ENCODE measurements at places on chromosomes 2 and 18. TPM values are rescaled to one million over a fixed set of nuclear protein-coding genes. Genes with fewer than 3 reads are reported as not detected.

GRCh38 chr2:72949642-72950041, 32.3 kb downstream of the EMX1 start:
- DNase-seq: no peak

Gene MERTK
- not detected for total RNA-seq

DNA sequence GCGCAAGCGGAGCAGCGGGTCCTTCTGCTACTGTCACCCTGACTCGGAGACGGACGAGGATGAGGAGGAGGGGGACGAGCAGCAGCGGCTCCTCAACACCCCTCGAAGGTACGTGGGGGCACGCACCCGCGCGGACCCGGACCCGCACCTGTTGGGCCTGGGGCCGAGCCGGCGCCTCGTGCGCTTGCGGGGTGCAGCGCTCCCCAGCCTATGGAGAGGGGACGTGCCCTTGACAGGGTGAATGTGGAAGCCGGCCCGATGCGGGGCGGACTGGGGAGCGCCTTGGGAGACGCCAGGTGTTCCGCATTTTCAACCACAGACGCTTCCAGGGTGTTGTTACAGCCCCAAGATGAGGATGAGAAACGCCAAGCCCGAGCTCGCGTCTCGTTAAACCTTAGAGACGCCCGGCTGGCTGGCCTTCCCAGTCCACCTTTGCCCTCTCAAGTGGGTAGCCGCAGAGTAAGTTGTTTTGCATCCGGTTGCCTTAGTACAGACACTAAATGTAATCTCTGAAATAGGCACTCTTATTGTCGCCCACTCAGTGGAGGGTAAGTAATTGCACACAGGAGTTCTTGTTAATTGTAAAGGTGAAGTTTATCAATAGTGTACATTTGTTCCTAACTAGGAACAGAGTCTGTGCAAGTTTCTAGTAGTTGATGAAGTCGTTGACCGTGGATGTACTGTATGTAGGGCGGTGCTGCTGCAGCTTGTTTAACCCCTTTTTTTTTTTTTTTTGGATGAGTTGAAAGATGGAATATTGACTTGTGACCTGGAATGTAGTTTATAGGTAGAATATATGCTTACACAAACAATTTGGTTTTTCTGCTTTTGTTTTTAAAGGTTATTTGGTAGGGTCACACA, 815 bp downstream of the GMCL1 start:
- peak; percentile 67 for DNase-seq

Gene SH2D6
- not detected for total RNA-seq

DNA sequence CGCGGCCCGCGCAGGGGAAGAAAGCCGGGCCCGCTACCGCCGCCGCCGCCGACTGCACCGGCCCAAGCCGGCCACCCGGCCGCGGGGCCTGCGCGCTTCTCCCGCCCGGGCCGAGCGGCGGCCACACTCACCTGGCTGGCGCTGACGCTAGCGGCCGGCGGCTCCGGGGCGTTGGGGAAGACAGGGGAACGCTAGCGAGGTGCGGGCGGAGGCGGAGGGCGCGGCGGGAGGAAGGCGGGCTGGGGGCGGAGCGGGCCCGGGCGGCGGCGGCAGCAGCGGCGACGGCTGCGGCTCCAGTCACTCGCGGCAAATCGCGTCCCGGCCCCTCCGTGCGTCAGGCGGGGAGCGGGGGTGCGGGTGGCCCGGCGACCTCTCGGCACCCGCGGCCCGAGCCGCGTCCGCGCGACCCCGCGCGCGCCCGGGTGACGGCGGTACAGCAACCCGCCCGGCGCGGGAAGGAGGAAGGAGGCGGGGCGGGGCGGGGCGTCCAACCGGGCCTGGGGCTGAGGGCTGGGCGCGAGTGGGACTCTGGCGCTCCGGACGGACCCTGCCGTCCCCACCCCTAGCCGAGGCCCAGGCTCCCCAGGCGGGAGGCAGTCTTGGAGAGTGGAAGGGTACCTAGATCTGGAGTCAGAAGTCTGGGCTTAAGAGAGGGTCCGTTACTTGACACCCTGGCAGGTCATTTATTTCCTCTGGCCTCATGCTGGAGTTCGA, at the start of gene SESTD1:
Gene SESTD1 (minus strand): TSS at position 465 of the 714 bp plus-strand sequence. CDS start 72,991 bp downstream, outside the sequence.
- peak; percentile 41 for DNase-seq

Gene MEP1B
- not detected for total RNA-seq

- DNase-seq: no peak
Observed at GRCh38 chr2:165872101-165872791, 78.2 kb upstream of the GALNT3 start.

Gene SIX3
- total RNA-seq: not detected

Gene MSH6
- 123 TPM for total RNA-seq

DNA sequence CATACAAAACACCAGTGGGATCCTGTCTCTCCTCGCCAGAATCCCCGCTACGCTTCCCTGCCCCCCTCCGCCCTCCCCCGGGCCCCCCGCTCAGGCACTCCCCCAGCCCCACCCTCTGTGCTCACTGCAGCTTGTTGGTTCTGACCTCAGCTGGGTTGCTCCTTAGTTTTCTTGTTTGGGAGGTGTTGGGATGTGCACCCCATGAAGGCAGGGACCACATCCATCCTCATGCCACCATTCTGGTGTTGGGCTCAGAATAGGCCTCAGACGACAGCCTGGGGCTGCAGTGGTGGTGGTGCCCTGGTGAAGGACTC, 4.6 kb downstream of the SNED1 start:
- no peak for DNase-seq

DNA sequence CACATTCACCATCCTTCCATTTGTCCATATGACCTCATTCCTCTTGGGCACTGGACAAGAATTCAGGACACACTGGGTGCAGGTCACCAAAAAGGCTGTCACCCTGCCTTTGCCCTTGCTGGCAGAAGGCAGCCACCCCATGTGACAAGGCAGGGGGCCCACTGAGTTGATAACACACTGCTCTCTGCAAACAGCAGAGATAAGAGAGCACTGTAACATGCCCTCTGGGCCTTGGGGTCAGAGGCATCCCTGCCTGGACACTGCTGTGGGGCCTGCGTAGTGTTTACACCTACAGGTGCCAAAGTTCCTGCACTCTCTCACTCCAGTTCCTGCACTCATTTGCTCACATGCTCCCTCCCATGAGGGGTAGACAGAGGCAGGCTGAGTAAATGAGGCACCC, 344.7 kb upstream of the TCF4 start:
- no peak for DNase-seq

Gene NFATC1
- 0.59 TPM for total RNA-seq

GRCh38 chr18:42458226-42458625, 503.2 kb downstream of the PIK3C3 start:
- no peak for DNase-seq

Gene TEKT4
- not detected for total RNA-seq

Gene CREG2
- total RNA-seq: 0.15 TPM

DNA sequence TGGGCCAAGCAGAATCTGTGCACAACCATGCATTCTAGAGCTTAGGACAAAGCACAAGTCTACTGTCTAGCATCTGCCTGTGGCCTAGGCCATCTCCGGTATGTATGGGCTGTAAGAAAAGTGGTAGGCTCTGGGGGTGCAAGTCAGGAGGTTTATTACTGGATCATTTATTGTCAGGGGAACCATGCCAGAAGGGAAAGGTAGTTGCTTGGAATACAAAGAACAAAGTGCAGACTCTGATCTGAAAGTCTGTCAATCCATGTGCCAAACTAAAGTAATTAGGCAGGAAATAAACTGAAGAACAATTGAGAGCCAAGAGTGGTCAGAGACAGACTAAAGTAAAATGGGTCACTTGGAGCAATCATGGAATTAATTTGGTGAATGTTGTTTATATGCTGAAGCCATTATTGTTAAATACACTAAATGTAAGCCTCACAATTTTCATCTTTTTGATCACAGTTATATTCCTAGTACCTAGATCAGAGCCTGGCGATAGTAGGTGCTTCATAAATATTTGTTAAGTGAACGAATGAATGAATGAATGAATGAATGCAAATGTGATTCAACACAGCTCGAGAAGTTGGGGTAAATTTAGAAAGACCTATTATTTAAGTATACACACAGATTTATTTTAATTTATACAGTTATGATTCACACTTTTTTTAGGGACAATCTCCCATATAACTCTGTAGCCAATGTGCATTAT, 260.7 kb upstream of the STON1 start:
- DNase-seq: no peak

GRCh38 chr18:23798249-23798648, 109.0 kb downstream of the LAMA3 start:
- peak; percentile 31 for DNase-seq

Gene PSMA8
- 0.15 TPM for total RNA-seq

Gene UGT1A9
- total RNA-seq: 0.07 TPM

DNA sequence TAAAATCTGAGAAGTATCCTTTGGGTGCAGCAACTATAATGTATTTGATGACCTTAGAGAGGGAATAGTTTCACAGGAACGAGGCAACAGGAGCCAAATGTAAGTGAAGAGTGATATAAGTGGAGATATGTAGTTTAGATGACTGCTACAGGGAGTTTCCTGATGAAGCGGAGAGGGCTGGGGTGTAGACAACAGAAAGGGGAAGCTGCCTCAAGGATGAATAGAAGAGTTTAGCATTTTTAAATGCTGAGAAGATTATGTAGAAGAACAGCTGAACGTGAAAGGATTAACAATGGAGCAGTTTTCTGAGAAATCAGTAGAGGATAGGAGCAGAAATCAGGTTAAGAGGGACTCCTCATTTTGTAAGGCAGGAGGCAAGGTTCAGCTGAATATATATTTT, 133.3 kb downstream of the LCLAT1 start:
- no peak for DNase-seq

GRCh38 chr2:71897836-71898235, 249.8 kb downstream of the CYP26B1 start:
- no peak for DNase-seq

Gene LRRC30
- total RNA-seq: not detected

Gene POTEC
- total RNA-seq: not detected

DNA sequence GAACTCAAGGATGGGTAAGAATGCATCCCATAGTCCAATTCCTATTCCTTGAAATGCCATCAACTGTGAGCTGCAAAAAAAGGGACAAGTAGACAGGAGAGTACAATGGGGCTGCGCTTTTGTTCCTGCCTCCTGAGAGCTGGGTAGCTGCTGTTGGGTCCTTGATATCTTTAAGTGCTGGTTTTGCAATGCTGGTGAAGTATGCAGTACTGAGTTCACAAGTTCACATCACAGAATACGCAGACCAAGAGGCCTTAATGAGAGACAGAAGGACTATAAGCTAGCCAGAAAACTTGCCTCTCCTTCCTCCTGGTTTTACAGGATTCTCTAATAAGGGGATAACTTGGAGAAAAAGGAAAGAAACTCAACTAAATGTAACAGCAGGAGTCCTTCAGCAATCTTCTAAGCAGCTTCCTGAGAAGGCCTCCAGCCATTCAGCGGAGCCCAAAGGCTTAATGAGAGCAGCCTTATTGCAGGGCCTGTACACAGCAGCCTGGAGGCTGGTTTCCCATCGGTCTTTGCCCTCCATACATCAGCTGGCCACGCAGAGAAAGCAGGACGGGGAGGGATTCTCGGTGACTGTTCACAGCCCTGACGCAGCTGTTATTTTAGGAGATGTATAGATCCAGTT, 293.1 kb downstream of the CDCA7 start:
- no peak for DNase-seq

DNA sequence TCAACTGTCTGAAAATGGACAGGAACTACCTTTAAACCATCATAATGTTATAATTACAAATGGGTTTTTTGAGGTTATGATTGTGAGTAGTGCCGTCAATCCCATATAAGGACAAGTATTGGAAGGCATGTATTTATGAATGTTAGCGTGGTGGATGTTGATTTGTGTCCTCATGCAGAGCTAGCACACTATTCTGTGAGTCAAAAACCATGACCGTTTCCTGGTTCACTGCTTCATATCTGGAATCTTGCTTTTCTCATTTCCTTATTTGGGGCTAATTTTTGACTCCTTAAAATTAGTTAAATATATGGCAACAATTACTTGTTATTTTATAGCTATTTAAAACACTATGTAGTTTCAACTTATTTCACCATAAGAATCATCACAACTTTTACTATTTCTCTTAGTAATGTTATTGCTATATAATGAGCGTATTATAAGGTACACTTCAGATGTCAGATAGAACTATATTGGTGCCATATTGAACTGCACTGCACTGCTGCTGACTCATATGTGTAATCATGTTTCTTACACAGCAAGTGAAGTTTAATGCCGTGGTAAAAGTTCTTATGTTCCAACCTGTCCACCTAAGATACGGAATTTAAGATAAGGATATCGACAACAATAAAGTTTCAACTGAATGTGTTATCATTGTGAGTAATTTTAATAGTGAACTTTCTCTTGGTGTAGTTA, 192.8 kb downstream of the PTGR3 start:
- no peak for DNase-seq

DNA sequence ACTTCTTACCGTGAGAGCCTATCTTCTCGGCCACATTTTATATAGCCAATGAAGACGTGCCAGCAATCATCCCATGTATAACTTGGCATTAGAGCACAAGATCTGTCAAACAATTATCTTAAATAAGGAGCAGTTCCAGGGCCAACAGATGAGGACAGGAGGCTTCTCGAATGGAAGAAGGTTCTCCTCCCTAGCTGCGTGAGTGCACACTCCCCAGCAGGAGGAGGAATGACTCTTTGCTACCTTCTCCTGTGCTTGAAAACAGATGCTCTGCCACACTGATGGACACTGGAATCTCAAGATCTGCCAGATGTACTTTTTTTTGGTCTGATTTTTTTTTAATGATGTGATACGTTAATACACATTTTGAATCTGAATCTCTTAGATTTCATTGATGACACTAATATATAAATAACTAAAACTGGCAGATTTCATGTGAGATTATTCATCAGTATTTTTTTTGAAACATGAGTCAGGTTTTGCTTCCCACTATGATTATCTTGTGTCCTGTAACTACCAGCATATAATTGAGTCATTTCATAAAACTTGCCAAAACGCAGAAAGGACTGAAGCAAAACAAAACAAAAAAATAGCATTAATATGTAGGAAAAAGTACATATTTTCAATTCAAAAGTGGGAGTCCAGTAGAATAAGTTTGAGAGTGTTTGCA, 626 bp upstream of the VIT start:
- peak; percentile 78 for DNase-seq

- DNase-seq: no peak
Observed at GRCh38 chr2:132641819-132642218, 28.2 kb downstream of the LYPD1 start.

GRCh38 chr2:10231551-10232085, 71.1 kb upstream of the HPCAL1 start:
- DNase-seq: no peak

GRCh38 chr2:203648273-203648672, 58.2 kb upstream of the CD28 start:
- DNase-seq: no peak

GRCh38 chr2:148875387-148876051, 492 bp downstream of the KIF5C start:
- no peak for DNase-seq

Gene ACTG2
- 0.89 TPM for total RNA-seq

Data from M059J (cell line).